ENCODE measurements at places on chromosomes 7 and 10.

DNA sequence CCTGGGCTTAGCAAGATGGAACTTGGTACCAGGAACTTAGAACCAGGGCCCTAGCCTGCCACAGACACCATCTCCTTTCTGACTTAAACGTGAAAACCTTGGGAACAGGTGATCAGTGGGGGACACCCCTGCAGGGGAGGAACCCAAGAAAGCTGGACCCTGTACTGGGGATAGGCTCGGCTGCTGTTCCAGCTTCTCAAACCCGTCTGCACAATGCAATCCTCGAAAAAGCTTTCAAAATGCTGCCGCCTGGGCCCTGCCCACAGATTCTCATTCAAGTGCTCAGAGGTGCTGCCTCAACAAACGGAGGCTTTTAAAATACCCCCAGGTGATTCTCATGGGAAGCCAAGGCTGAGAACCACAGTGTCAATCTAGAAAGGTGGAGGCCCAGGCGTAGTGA, 169.7 kb downstream of the ARHGAP21 start:
- no peak for DNase-seq
- no peaks in the 10 kb centered on the region for H3K27me3 ChIP-seq

GRCh38 chr7:148566736-148567135, 23.8 kb upstream of the C7orf33 start:
- H3K27ac ChIP-seq, result no peak overlapping the region
- no peaks in the 10 kb centered on the region for H3K36me3 ChIP-seq

GRCh38 chr7:9488555-9488954, 1055.1 kb downstream of the NXPH1 start:
- DNase-seq, result no peak

GRCh38 chr7:30682212-30683083, at the start of gene CRHR2:
CRHR2 (minus strand) TSS chr7:30682456; CDS start chr7:30682280, 176 bp downstream.
- no peak within 1 kb of the TSS for H3K27ac ChIP-seq
- peaks cover 5% of the 10 kb centered on the region for H3K4me1 ChIP-seq
- peak within 1 kb of the TSS; percentile 25 for H3K4me3 ChIP-seq
- H3K36me3 ChIP-seq, result no peaks in the 10 kb centered on the region
- H3K27me3 ChIP-seq, result peaks cover 20% of the 10 kb centered on the region

DNA sequence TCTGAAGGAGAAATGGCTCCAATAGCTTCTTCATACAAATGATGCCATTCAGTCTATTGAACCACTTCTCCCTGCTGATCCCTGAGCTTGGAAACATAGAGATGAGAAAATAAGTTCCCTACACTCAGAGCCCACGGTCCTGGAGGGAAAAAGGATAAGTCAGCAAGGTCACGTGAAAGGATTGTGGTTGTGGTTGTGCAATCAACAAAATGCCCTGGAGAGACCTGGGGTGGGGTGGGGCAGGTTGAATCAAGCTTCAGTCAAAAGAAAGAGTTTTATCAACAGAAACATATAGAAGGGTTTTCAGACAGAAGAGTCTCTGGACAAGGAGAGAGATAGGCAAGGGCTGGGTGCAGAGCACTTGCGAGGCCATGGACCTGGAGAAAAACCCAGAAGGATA, 30.1 kb downstream of the C10orf90 start:
- no peak overlapping the region for H3K4me3 ChIP-seq
- H3K36me3 ChIP-seq, result no peaks in the 10 kb centered on the region
- H3K27ac ChIP-seq, result no peak overlapping the region
- no peaks in the 10 kb centered on the region for H3K4me1 ChIP-seq
- DNase-seq, result no peak
- no peaks in the 10 kb centered on the region for H3K27me3 ChIP-seq

GRCh38 chr10:116278846-116279245, 5.8 kb upstream of the GFRA1 start:
- no peak overlapping the region for H3K27ac ChIP-seq
- no peaks in the 10 kb centered on the region for H3K36me3 ChIP-seq
- peaks cover 15% of the 10 kb centered on the region for H3K27me3 ChIP-seq
- no peaks in the 10 kb centered on the region for H3K4me1 ChIP-seq
- no peak for DNase-seq

GRCh38 chr7:2805213-2805944, 38.7 kb downstream of the GNA12 start:
- no peak for DNase-seq
- H3K36me3 ChIP-seq, result no peaks in the 10 kb centered on the region
- H3K4me1 ChIP-seq, result peaks cover 25% of the 10 kb centered on the region
- H3K27ac ChIP-seq, result no peak overlapping the region
- H3K4me3 ChIP-seq, result no peak overlapping the region
- no peaks in the 10 kb centered on the region for H3K27me3 ChIP-seq

DNA sequence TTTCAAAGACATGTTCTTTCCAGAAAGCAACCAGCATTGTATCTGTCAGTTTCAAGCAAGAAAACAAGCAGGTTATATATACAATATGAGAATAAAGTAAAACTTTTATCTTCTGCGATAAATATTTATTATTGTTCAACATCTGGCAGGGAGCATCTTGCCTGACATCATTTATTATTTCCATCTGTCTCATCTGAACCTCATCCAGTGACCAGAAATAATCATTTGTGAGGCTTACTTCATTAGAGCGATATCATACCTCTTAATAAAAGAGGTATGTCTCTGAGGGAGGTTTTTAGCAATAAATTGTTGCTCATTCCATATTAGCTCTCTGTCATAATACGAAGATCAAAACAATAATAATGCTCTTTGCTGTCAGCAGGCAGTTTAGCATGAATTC, 226.1 kb downstream of the CDC14C start:
- no peaks in the 10 kb centered on the region for H3K27me3 ChIP-seq
- no peaks in the 10 kb centered on the region for H3K36me3 ChIP-seq
- no peaks in the 10 kb centered on the region for H3K4me1 ChIP-seq
- H3K27ac ChIP-seq, result no peak overlapping the region
- no peak for DNase-seq

DNA sequence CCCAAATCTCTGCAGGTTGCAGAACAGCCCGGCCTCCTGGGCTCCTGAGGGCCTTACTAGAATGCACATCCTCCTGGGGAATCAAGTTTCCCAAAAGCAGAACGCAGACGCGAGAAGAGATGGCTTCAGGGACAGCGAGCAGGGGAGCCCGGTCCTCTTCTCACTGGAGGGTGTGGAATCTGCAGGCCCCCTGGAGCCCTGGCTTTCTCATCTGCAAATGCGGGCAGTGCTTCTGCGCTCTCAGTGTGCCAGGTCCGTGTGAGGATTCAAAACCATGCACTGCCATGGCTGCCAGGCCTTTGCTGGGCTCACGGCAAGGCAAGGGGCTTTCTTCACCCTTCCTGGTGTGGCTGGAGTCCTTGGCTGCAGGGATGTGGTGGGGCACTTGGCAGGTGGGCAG, 330.9 kb upstream of the MKI67 start:
- H3K36me3 ChIP-seq, result no peaks in the 10 kb centered on the region
- no peaks in the 10 kb centered on the region for H3K27me3 ChIP-seq
- H3K4me3 ChIP-seq, result no peak overlapping the region
- no peak for DNase-seq
- H3K27ac ChIP-seq, result no peak overlapping the region

GRCh38 chr10:78555128-78555527, 513.6 kb upstream of the ZMIZ1 start:
- no peaks in the 10 kb centered on the region for H3K36me3 ChIP-seq
- no peak overlapping the region for H3K4me3 ChIP-seq
- no peak for DNase-seq
- H3K27me3 ChIP-seq, result no peaks in the 10 kb centered on the region

GRCh38 chr7:158538156-158538946, 49.3 kb downstream of the PTPRN2 start:
- H3K4me1 ChIP-seq, result no peaks in the 10 kb centered on the region
- H3K27me3 ChIP-seq, result no peaks in the 10 kb centered on the region
- H3K4me3 ChIP-seq, result no peak overlapping the region
- no peaks in the 10 kb centered on the region for H3K36me3 ChIP-seq
- no peak overlapping the region for H3K27ac ChIP-seq

- no peak overlapping the region for H3K27ac ChIP-seq
- DNase-seq, result no peak
- no peaks in the 10 kb centered on the region for H3K27me3 ChIP-seq
- H3K4me1 ChIP-seq, result no peaks in the 10 kb centered on the region
These were observed 83.7 kb downstream of the PRLHR start for GRCh38 chr10:118511711-118512110.

- H3K27me3 ChIP-seq, result no peaks in the 10 kb centered on the region
- H3K4me1 ChIP-seq, result no peaks in the 10 kb centered on the region
- no peak overlapping the region for H3K4me3 ChIP-seq
- DNase-seq, result no peak
These were observed 134.7 kb upstream of the AGR3 start for GRCh38 chr7:17016402-17017010.

GRCh38 chr7:152423991-152424347, 11.8 kb downstream of the KMT2C start:
- peaks cover 1% of the 10 kb centered on the region for H3K4me1 ChIP-seq
- H3K36me3 ChIP-seq, result no peaks in the 10 kb centered on the region
- H3K27ac ChIP-seq, result no peak overlapping the region
- no peak overlapping the region for H3K4me3 ChIP-seq
- no peaks in the 10 kb centered on the region for H3K27me3 ChIP-seq

DNA sequence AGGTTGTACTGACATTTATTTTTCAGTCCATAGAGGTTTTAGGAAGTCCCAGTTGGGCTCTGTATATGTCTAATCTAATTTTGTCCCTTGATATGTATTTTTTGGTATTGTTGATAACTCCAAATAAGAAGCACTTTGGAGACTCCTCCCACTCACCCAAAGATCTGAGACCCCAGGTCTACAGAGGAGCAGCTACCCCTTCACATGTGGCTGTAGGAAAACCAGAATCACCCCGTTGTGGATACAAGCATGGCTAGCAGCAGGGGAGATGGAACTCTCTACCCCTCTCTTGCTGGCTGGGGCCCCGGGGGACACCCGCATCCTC, 9.4 kb downstream of the HHEX start:
- no peaks in the 10 kb centered on the region for H3K4me1 ChIP-seq
- H3K36me3 ChIP-seq, result no peaks in the 10 kb centered on the region
- H3K27me3 ChIP-seq, result peaks cover 25% of the 10 kb centered on the region
- H3K4me3 ChIP-seq, result peak overlapping the region; percentile 46
- no peak for DNase-seq
- H3K27ac ChIP-seq, result no peak overlapping the region

DNA sequence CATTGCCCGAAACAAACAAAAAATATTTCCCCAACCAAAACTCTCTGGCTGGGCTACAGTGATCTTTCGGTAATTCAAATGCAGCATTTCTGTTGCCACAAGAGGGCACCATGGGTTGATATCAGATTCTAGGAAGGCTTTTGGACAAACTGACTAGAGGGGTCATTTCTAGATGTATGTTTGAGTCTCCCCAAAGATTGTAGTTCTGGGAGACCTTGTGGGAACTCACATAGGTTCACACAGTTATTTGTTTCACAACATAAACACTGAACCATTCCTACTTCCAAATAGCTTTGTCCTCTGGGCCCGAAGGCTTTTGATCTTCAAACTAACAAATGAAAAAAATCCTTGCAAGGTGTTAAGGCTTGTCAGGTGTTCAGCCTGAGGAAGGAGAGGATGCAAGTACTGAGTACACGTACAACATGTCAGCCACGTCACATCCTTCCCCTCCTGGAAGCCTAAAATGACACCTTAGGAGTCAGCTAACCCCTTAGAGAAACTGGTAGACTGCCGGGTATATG, 37.0 kb upstream of the IL15RA start:
- no peak overlapping the region for H3K4me3 ChIP-seq
- DNase-seq, result peak; percentile 33
- no peaks in the 10 kb centered on the region for H3K27me3 ChIP-seq
- no peak overlapping the region for H3K27ac ChIP-seq
- H3K36me3 ChIP-seq, result no peaks in the 10 kb centered on the region

- DNase-seq, result peak; percentile 37
- no peaks in the 10 kb centered on the region for H3K27me3 ChIP-seq
- H3K4me1 ChIP-seq, result no peaks in the 10 kb centered on the region
- no peak overlapping the region for H3K27ac ChIP-seq
These were observed 16.5 kb downstream of the AP5Z1 start for GRCh38 chr7:4791738-4792536.

DNA sequence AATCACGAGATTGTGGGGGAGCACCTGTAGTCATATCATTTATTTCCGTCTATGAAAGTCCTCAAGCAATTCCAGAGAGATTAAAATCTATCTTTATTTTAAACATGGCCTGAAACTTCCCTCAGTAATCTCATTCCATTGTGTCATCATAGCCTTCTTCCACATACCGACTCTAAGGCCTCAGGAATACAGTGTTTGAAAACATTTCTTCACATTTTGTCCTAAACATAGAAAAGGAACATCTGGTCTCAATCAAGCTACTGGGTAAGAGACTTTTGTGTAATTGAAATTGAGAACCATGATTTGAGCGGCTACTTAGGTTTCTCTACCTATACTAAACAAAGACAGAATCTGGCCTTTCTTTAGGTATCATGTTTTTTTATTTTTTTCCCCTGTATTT, 78.0 kb upstream of the ELMO1 start:
- no peak overlapping the region for H3K27ac ChIP-seq
- no peaks in the 10 kb centered on the region for H3K27me3 ChIP-seq
- H3K4me1 ChIP-seq, result no peaks in the 10 kb centered on the region
- DNase-seq, result no peak
- H3K36me3 ChIP-seq, result no peaks in the 10 kb centered on the region

DNA sequence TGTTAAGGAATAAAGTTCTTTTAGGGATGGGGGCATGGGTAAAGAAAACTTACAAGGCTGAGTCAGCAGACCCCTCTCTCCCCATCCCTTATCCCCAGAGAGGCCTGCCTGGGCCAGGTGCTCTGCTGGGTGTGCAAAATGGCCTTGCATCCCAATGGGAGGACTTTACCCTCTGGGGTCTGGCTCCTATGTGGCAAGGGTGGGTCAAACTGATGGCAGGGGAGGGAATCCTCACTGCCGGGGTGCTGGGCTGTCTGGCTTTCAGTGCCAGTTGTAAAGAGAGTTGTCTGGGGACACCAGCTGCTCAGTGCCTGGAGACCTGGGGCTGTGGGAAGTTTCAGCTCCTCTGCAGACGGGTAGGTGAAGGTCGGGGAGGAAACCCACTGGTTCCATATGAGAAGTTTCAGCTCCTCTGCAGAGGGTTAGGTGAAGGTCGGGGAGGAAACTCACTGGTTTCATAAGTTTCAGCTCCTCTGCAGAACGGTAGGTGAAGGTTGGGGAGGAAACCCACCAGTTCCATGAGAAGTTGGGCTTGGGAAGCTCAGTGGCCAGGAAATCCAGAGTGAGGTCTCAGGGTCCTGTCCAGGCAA, 127.2 kb upstream of the PODXL start:
- no peaks in the 10 kb centered on the region for H3K36me3 ChIP-seq
- DNase-seq, result no peak
- H3K27me3 ChIP-seq, result no peaks in the 10 kb centered on the region

GRCh38 chr7:143884241-143884968, 17.6 kb downstream of the TCAF1 start:
- peaks cover 7% of the 10 kb centered on the region for H3K4me1 ChIP-seq
- H3K27ac ChIP-seq, result no peak overlapping the region
- H3K27me3 ChIP-seq, result no peaks in the 10 kb centered on the region
- H3K36me3 ChIP-seq, result no peaks in the 10 kb centered on the region
- no peak for DNase-seq
- peak overlapping the region; percentile 45 for H3K4me3 ChIP-seq

- no peak for DNase-seq
- H3K4me3 ChIP-seq, result no peak overlapping the region
- no peaks in the 10 kb centered on the region for H3K36me3 ChIP-seq
- H3K4me1 ChIP-seq, result peaks cover 15% of the 10 kb centered on the region
- H3K27ac ChIP-seq, result no peak overlapping the region
- no peaks in the 10 kb centered on the region for H3K27me3 ChIP-seq
These were observed 15.7 kb upstream of the CRYGN start for GRCh38 chr7:151455690-151456089.

GRCh38 chr10:49360271-49361177, 35.4 kb downstream of the DRGX start:
- no peak for DNase-seq
- no peak overlapping the region for H3K4me3 ChIP-seq
- H3K27ac ChIP-seq, result no peak overlapping the region
- no peaks in the 10 kb centered on the region for H3K27me3 ChIP-seq
- no peaks in the 10 kb centered on the region for H3K4me1 ChIP-seq

Data from iPS DF 6.9 (cell line).